Esophagus squamous epithelium (tissue), 5 donors: ENCODE measurements at places on chromosomes 2 and 18. TPM values are rescaled to one million over a fixed set of nuclear protein-coding genes. Genes with fewer than 3 reads are reported as not detected.

SLC16A14 gene
- total RNA-seq, result 5.1 TPM

GRCh38 chr18:36355511-36355910 is 58.0 kb downstream of the FHOD3 start:
- DNase-seq, result no peak
- H3K27me3 ChIP-seq, result no peaks in the 10 kb centered on the region
- H3K36me3 ChIP-seq, result no peaks in the 10 kb centered on the region
- H3K4me3 ChIP-seq, result no peak overlapping the region

- no peak overlapping the region for H3K4me3 ChIP-seq
- DNase-seq, result no peak
- H3K36me3 ChIP-seq, result no peaks in the 10 kb centered on the region
- no peaks in the 10 kb centered on the region for H3K4me1 ChIP-seq
- no peak overlapping the region for H3K27ac ChIP-seq
These were observed 37.9 kb downstream of the CDH20 start for GRCh38 chr18:61371111-61371510.

GRCh38 chr2:159788253-159788652 is 9.8 kb downstream of the CD302 start:
- H3K27me3 ChIP-seq, result no peaks in the 10 kb centered on the region
- no peak for DNase-seq
- no peak overlapping the region for H3K4me3 ChIP-seq
- H3K4me1 ChIP-seq, result peaks cover 3% of the 10 kb centered on the region
- H3K27ac ChIP-seq, result no peak overlapping the region

- no peak overlapping the region for H3K27ac ChIP-seq
- peaks cover 4% of the 10 kb centered on the region for H3K4me1 ChIP-seq
- DNase-seq, result no peak
- H3K27me3 ChIP-seq, result no peaks in the 10 kb centered on the region
- no peak overlapping the region for H3K4me3 ChIP-seq
These were observed 29.2 kb upstream of the HPCAL1 start for GRCh38 chr2:10273215-10274175.
